Posterior vena cava (tissue), 2 donors: ENCODE measurements at places on chromosomes 12 and 14. TPM values are rescaled to one million over a fixed set of nuclear protein-coding genes. Genes with fewer than 3 reads are reported as not detected.

The KRT71 gene
- total RNA-seq = not detected

DNA sequence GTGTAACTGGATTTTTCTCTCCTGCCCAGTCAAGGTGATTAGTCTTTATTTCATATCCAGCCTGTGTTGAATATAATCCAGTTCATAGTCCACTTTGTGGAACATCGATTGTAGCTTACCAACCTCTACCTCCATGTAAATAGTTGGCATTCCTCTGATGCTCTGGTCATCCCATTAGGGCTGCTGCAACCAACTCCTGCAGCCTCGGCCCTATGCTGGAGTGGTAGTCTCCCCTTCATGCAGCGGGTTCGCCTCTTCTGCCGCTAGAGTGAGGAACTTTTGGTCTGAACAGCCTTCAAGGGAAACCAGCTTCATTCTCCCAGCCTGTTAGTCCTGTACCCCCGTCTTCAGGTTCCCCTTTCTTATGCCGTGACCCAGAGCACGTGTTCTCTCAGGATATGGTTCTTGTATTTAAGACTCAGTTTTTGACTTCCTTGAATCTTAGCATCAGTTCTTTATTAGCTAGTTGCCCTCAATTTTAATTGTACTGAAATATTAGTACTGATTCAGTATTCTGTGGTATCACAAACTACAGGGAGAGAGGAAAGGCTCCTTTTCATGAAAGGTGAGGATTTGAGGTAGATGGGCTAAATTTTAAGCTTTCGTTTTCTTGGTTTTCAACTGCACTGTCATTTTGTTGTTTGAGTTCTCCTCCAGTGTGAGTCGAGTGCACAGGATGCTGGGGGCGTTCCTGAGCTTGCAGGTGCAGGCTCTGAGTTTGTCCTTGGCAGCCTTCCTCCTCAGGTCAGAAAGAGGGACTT lies 33.2 kb downstream of the ZNF664 start:
- no peak for DNase-seq

The R3HDM2 gene
- 49.7 TPM for total RNA-seq

- DNase-seq = no peak
Measured at GRCh38 chr12:15173142-15173541, 48.1 kb downstream of the RERG start.

GRCh38 chr14:51511265-51511664 lies 140.4 kb upstream of the FRMD6 start:
- DNase-seq = no peak

The CLEC6A gene
- total RNA-seq = not detected

DNA sequence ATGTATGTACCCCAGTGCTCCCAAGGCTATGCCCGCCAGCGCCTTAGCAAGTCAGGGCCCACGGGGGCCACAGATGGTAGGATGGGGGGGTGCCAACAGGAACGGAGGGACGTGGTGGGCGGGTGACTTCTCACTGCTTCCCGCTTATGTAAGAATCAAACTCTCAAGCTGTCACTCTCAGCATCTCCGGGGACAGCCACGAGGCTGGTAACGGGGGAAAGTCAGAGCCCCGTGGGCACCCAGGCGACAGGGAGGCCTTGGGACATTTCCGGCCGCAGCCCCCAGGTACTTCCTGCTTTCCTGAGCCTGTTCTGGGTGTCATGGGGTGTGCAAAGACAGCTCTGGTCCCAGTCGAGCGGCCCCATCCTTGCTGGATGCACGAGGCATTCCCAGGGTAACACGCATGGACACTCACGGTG lies 59.3 kb downstream of the TESC start:
- no peak for DNase-seq

DNA sequence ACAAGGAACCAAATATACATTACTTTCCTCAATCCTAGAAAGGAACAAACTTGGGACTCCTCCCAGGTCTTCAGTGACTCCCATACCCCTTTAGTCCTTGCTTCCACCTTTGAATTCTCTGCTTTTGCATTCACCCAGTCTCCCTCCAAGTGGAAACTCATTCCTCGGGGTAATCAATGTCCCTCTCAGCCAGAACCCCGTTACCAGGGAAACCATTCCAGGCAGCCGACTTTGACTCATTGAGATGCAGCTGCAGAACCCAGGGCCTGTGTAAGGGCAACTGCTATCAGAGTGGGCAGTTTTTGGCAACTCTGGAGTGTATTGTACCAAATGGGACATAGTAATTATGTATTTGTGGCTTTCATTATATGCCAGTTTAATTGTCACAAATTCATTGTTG lies 186.2 kb downstream of the NRXN3 start:
- DNase-seq = no peak

GRCh38 chr12:20305470-20305869 lies 62.9 kb upstream of the PDE3A start:
- DNase-seq = no peak

The RNF212B gene
- not detected for total RNA-seq

The ERP27 gene
- 1.0 TPM for total RNA-seq

- DNase-seq = no peak
Measured at GRCh38 chr12:6146509-6146908, 22.0 kb upstream of the VWF start.

GRCh38 chr14:95192311-95192710 lies 35.0 kb upstream of the DICER1 start:
- no peak for DNase-seq

The ESRRB gene
- total RNA-seq = 0.95 TPM

GRCh38 chr12:110277530-110278254 lies 3.4 kb upstream of the ATP2A2 start:
- no peak for DNase-seq

GRCh38 chr14:96245710-96246538 lies 10.1 kb upstream of the BDKRB1 start:
- peak; percentile 45 for DNase-seq

The PRB2 gene
- total RNA-seq = not detected

- DNase-seq = no peak
Measured at GRCh38 chr12:93425736-93426411, 15.9 kb downstream of the UBE2N start.

DNA sequence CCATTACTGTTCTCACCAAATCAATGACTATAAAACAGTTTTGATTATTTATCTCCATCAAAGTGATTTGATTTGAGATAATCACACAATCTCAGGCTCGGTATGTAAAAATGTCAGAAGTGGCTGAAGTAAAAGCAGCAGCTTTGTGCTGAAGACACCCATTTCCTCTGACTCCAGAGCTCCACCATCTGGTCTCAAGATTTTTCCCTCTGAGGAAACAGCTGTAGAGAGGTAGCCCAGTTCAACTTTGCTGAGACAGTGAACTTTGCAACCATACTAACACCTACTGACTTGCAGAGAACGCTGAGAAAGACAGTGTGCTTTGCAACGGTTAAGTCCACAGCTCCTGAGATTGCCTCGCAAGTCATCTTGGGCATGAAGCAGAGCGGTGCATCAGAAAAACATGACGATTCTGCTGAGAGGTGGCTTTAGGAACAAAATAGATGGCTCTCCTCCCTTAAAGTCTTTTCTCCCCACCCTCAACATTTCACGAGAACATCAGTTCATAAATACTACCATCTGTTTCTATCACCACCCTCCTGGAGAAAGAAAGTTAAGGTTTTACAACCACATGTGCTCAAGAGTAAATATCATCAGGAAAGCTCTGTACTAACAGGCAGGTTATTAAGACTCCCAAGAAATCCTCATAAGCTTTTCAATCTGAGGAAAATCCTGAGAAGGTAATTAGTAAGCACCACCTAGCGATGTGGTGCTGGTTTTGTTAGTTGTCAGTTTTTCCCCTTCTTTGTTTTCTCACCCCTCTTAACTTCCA lies 34.8 kb downstream of the HIGD1C start:
- DNase-seq = no peak

DNA sequence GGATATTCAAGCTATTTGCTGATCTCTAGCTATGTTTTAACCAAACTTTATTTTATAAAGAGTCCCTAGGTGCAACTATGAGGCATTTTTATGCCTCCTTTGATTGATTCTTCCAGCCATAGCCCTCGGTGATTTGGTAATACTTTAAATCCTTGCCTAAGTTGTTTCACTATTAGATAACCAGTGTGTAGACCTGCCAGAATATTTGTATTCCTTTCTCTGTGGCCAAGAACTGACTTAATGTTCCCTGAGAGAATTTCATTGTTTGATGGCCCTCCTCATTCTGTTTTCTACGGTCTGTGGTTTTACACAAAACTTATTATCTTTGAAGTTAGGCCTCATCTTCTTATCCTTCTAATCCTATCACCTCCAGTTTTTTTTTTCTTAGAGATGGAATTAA lies 109.7 kb upstream of the MDGA2 start:
- no peak for DNase-seq

The ADSS1 gene
- total RNA-seq = 10.2 TPM

GRCh38 chr12:103840462-103840875 lies 565 bp downstream of the NT5DC3 start:
- peak; percentile 83 for DNase-seq

DNA sequence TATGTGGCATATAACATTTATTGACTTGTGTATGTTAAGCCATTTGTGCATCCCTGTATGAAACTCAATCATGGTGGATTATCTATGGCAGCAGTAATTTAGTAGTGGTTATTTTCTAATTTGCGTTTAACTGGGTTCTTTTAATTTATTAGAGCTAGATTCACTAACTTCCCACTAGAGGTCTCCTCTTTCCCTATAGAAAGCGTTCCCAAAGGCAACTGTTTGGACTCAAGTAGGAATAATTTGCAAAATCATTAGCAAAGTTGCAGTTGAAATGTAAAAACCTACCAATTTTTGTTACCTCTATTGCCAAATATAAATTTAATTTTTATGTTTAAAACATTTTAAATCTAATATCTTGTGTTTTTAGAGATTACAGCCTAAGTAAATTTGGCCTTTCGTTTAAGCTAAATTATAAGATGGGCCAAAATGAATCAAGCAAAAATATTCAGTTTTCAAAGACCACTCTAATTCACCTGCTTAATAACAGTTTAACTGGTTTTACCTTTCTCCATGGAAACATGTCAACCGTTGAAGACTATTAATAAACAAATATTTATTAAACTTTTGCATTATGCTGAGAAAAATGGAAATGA lies 6.0 kb downstream of the DMAC2L start:
- DNase-seq = no peak

- DNase-seq = no peak
Measured at GRCh38 chr14:51202914-51203665, 37.0 kb upstream of the TMX1 start.

DNA sequence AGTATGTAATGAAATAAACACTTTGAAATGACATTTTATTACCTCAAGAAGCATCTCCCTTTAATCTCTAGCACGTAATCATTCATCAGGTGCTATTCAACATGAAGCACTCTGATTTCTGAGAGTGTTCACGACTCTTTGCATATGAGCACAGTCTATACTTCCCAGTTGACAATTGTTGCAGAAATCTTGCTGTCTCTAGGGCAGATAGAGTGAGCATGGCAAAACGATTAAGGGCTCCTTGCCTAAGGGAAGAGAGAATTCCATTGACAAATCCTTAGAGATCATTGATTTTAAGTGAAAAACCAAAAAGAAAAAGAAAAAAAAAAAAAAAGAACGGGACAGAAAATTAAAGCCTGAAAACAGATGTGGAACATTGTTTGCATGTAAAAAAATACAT lies 107.6 kb downstream of the C12orf50 start:
- DNase-seq = no peak

GRCh38 chr14:103404032-103404918 lies 19.1 kb downstream of the MARK3 start:
- DNase-seq = no peak

DNA sequence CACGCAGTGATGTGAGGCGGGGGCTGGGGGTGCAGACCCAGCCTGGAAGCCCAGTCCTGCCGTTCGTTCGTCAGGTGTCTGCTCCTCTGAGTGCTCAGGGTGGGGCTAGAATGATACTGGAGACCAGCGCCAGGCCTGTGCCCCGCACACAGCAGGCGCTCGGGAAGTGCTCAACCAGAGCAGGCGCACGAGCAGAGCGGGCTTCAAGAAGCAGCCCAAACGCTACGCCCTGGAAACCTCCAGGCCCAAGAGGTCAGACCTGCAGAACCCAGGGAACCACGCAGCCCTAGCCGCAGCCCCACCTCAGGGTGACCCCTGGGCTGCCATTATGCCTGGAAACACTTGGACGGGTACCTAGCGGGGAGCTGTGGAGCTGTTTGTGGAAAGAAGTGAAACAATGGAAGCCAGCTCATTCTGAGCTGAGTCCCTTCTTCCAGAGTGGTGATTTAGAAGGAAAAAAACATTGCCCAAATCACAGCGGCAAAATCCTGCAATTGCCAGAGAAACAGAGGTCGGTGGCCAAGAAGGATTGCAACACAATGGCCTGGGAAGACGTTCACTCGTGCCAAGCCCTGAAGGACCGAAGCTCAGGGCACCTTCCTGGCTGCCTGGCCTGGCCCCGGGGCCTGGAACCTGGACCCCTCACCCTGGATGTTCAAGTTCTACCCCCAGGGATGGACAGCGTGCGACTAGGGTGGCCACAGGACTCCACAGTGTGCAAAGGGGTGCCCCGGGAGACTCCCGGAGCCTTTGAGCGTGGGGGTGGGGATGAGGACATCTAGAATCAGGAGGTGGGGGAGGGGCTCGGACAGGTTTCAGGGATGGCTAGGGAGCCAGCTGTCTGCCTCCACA lies 40.4 kb upstream of the DIO3 start:
- DNase-seq = no peak

The PNMA1 gene
- 64.8 TPM for total RNA-seq

DNA sequence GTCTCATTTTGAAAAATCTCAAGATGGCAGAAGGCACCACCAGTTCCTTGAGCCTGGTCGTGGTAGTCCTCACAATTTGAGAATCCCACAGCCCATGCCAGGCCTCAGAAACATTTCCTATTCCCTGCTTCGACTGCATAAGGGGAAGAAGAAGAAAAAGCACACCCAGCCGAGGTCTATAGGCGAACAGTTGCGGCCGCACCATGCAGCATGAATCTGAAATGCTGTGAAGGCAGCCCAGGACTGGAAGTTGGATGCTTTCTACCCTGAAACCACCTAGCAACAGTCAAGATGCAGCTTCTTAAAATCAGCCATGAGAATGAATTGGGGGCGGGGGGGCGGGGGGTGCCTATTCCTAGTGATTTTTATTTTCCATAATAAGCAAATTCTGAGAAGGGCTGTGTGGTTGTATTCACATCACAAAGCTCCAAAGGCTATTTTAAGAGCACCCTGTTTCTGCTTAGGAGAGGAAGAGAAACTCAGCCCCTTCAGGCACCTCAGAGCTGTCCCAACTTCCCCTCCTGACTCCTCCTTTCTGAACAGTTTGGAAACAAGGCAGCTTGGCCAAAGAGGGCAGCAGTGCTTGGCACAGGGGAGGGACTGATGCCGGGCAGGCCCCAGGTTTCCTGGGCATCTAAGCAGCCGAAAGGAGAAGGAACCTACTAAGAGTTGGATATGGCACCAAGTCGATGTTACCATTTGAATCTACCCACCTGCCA lies 172.5 kb upstream of the FOXN3 start:
- no peak for DNase-seq
